Prostate gland (tissue), 2 donors: ENCODE measurements at places on chromosomes 13 and 19. TPM values are rescaled to one million over a fixed set of nuclear protein-coding genes. Genes with fewer than 3 reads are reported as not detected.
A peak's percentile ranks its signal among the peaks of the same experiment; 100 is the strongest.

The ZNF17 gene
- total RNA-seq: 10.8 TPM

The TMEM150B gene
- not detected for total RNA-seq

The LILRA1 gene
- total RNA-seq: 1.7 TPM

- peak overlapping the region; percentile 18 for H3K4me3 ChIP-seq
- H3K4me1 ChIP-seq: no peaks in the 10 kb centered on the region
- H3K27ac ChIP-seq: no peak overlapping the region
- H3K36me3 ChIP-seq: no peaks in the 10 kb centered on the region
- no peak for DNase-seq
Observed at GRCh38 chr19:41521931-41522555, 53.9 kb upstream of the CEACAM21 start.

DNA sequence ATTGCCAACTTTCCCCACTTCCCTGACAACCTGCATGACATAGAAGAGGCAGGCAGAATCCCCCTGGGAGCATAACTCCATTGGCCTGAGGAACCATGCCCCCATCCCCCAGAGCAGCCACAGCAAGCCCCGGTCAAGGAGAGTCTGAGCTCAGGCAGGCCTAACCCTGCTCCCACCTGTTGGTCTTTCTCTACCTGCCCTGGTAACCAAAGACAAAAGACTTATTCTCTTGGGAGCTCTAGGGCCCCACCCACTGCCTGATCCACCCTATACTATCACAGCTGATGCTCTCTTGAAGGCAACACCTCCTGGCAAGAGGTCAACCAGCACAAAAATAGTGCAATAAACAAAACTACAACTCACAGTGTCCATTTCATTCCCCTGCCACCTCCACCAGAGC lies 59.3 kb downstream of the TNFSF13B start:
- H3K4me3 ChIP-seq: no peak overlapping the region
- no peaks in the 10 kb centered on the region for H3K36me3 ChIP-seq
- no peaks in the 10 kb centered on the region for H3K27me3 ChIP-seq
- DNase-seq: no peak

- DNase-seq: peak; percentile 89
- H3K27me3 ChIP-seq: no peaks in the 10 kb centered on the region
- H3K36me3 ChIP-seq: no peaks in the 10 kb centered on the region
- H3K4me1 ChIP-seq: peaks cover 7% of the 10 kb centered on the region
Observed at GRCh38 chr19:54431255-54431838, 16.1 kb downstream of the TTYH1 start.

DNA sequence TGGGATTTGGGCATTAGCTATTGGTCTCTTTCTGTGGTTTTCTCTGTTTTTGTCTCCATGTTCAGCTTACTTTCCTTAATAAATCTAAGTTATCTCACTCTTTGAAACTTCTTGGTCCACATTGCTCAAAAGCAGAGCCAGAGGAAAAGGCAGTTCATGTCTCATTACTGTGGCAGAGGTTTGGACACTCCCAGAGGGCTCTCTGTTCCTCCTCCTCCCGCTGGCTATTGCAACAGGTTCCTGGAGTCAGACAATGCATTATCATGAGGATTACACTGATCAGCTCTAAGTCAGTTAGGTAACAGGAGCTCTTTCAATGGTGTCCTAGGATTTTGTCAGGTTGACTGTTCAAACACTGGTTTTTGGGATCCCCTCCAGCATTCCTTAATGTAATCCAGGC lies 298.8 kb downstream of the NDFIP2 start:
- H3K36me3 ChIP-seq: no peaks in the 10 kb centered on the region
- H3K27ac ChIP-seq: no peak overlapping the region
- H3K4me3 ChIP-seq: no peak overlapping the region
- H3K4me1 ChIP-seq: no peaks in the 10 kb centered on the region
- H3K27me3 ChIP-seq: no peaks in the 10 kb centered on the region

GRCh38 chr13:74158571-74159352 lies 24.6 kb upstream of the KLF12 start:
- H3K27ac ChIP-seq: no peak overlapping the region
- no peaks in the 10 kb centered on the region for H3K27me3 ChIP-seq
- H3K4me1 ChIP-seq: no peaks in the 10 kb centered on the region
- DNase-seq: no peak
- H3K36me3 ChIP-seq: no peaks in the 10 kb centered on the region

- H3K4me1 ChIP-seq: no peaks in the 10 kb centered on the region
- peaks cover 2% of the 10 kb centered on the region for H3K27me3 ChIP-seq
- no peak overlapping the region for H3K4me3 ChIP-seq
Observed at GRCh38 chr13:67619351-67619994, 389.3 kb upstream of the PCDH9 start.

DNA sequence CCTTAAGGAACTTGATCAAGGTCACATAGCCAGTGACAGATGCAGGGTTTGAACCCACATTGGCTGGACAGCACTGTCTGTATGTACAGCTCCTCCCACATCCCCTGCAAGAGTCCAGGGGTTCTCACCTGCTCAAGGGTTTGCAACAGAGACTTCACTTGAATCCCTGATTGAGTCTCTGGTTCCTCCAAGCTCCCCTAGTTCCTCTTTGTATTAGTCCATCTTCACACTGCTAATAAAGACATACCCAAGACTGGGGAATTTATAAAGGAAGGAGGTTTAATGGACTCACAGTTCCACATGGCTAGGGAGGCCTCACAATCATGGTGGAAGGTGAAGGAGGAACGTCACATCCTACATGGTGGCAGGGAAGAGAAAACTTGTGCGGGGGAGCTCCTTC lies 72.8 kb upstream of the CLDN10 start:
- H3K4me3 ChIP-seq: no peak overlapping the region
- no peak overlapping the region for H3K27ac ChIP-seq
- no peaks in the 10 kb centered on the region for H3K27me3 ChIP-seq
- H3K4me1 ChIP-seq: no peaks in the 10 kb centered on the region
- no peak for DNase-seq

DNA sequence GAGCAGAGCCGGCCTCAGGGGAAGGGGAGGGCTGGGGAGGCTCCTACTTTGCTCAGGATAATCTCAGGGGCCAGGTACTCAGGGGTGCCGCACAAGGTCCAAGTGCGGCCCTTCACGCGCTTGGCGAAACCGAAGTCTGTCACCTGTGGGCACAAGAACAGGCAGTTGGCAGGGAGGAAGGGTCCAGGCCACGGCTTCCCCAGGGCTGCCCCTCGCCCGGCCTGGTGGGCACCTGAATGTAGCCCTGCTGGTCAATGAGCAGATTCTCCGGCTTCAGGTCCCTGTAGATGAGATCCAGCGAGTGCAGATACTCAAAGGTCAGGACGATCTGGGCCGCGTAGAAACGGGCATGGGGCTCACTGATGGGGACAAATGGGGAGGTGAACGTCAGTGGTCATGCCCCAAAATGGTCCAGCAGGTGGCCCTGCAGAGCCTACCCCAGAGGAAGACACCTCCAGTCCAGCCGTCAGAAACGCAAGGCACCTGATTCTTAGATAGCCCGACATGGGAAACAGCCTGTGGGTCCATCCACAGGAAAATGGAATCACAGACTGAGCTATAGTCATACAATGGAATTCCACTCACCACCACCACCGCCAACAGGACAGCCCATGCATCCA lies 7.1 kb upstream of the SAMD1 start:
- DNase-seq: no peak
- H3K27me3 ChIP-seq: no peaks in the 10 kb centered on the region
- no peak overlapping the region for H3K4me3 ChIP-seq
- no peak overlapping the region for H3K27ac ChIP-seq
- H3K36me3 ChIP-seq: peaks cover 11% of the 10 kb centered on the region

GRCh38 chr19:33432446-33433170 lies 59.1 kb downstream of the CEBPG start:
- peaks cover 13% of the 10 kb centered on the region for H3K4me1 ChIP-seq
- no peak overlapping the region for H3K27ac ChIP-seq
- DNase-seq: no peak
- H3K36me3 ChIP-seq: no peaks in the 10 kb centered on the region
- no peak overlapping the region for H3K4me3 ChIP-seq

GRCh38 chr13:101486708-101487437 lies 34.4 kb downstream of the ITGBL1 start:
- H3K4me3 ChIP-seq: no peak overlapping the region
- no peak for DNase-seq
- H3K4me1 ChIP-seq: no peaks in the 10 kb centered on the region

DNA sequence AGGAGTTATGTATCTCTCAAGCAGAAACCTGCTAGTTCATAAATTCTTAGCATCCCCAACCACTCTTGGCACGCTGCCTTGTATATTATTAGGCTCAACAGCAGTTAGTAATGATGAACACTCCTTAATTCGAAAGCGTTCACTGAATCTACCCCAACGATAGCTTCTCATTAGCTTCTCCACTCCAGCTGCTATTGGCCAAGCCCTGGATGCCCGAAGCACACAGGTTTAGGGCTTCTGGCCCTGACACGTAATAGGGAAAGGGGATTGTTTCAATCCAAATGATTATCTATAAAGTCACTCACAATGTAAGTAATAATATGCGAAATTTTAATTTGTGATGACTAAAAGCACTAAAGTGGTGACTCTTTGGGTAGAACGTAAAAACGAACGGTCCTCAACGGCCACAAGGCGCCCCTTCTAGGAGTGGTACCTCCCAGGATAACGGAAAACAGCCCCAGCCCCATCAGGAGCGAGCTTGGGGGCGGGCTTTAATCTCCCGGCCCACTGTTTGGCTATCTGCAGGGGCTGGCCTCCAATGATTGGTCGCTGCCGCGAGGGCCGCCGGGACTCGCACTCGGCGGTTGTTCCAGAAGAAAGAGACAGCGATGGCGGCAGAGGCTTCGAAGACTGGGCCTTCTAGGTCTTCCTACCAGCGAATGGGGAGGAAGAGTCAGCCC lies at the start of gene RNF17:
TSS of gene RNF17 (plus strand) at position 574 of the 680 bp plus-strand sequence. CDS start at position 609, 35 bp downstream.
- H3K27ac ChIP-seq: no peak within 1 kb of the TSS
- H3K27me3 ChIP-seq: no peaks in the 10 kb centered on the region
- DNase-seq: no peak
- no peaks in the 10 kb centered on the region for H3K36me3 ChIP-seq
- no peak within 1 kb of the TSS for H3K4me3 ChIP-seq

DNA sequence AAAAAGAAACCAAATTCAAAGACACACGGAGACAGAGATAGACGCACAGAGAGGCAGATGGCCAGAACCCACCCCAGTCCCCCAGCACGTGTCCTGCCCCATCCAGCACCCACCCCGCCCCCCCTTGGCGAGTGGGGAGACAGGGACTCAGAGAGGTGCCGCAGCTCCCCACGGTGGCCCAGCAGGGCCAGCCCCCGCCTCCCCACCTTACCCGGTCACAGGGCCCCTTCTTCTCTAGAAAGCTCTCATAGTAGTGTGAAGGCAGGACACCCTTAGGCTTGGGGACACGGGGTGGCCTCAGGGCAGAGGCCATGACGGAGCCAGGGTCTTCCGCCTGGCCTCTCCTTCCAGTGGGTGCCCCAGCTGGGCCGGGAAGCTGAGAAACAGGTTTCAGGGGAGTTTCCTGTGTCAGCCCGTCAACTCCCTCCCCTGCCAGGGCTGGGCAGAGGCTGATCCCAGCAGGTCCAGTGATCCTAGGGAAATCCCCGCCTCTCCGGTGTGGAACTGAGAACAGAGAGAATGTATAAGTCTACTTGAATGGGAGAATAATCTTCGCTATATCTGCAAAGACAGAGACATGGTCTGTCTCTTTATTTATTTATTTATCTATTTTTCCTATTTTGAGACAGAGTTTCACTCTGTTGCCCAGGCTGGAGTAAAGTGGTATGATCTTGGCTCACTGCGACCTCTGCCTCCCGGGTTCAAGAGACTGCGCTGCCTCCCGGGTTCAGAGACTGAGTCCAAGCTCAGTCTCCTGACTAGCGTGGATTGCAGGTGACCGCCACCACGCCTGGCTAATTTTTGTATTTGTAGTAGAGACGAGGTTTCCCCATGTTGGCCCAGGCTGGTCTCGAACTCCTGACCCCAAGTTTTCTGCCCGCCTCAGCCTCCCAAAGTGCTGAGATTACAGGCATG lies at the start of gene STAP2:
TSS of gene STAP2 (minus strand) at position 387 of the 915 bp plus-strand sequence. CDS start at position 313, 74 bp downstream.
- peak within 1 kb of the TSS; percentile 94 for H3K27ac ChIP-seq
- no peaks in the 10 kb centered on the region for H3K36me3 ChIP-seq
- H3K4me3 ChIP-seq: peak within 1 kb of the TSS; percentile 39
- H3K4me1 ChIP-seq: no peaks in the 10 kb centered on the region
- H3K27me3 ChIP-seq: no peaks in the 10 kb centered on the region

- H3K36me3 ChIP-seq: no peaks in the 10 kb centered on the region
- peak; percentile 29 for DNase-seq
- peaks cover 4% of the 10 kb centered on the region for H3K4me1 ChIP-seq
- no peak overlapping the region for H3K4me3 ChIP-seq
- H3K27ac ChIP-seq: no peak overlapping the region
Observed at GRCh38 chr19:19021115-19021514, 12.2 kb downstream of the SUGP2 start.

- DNase-seq: no peak
- no peaks in the 10 kb centered on the region for H3K36me3 ChIP-seq
- no peaks in the 10 kb centered on the region for H3K4me1 ChIP-seq
- H3K27me3 ChIP-seq: no peaks in the 10 kb centered on the region
- H3K4me3 ChIP-seq: no peak overlapping the region
- H3K27ac ChIP-seq: no peak overlapping the region
Observed at GRCh38 chr19:15101479-15102082, 5.6 kb upstream of the SYDE1 start.

DNA sequence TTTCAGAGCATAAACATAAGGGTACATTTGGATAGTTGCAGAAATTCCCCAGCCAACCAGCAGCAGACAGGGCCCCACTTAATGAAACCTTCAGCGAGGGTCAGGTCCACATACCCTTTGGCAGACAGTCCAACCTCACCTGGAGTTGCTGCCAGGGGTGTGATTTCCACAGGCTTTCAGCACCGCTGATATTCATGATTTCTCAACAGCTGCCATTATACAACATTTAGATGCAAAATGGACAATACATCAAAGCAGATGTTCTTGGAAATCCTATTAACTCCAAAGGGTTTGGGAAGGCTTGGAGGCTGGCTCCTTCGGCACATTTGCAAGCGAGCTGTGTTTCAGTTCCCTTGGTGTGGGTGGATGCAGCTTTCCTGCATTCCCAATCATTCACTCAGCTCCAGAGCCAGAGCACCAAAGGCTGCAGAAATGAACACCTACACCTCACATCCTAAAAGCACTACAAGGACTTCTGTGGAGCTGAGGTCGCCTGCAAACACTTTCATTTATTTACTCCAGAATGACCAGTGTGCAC lies 147.2 kb upstream of the VSTM2B start:
- no peak overlapping the region for H3K4me3 ChIP-seq
- no peaks in the 10 kb centered on the region for H3K27me3 ChIP-seq
- no peak for DNase-seq
- H3K27ac ChIP-seq: no peak overlapping the region
- H3K4me1 ChIP-seq: no peaks in the 10 kb centered on the region

DNA sequence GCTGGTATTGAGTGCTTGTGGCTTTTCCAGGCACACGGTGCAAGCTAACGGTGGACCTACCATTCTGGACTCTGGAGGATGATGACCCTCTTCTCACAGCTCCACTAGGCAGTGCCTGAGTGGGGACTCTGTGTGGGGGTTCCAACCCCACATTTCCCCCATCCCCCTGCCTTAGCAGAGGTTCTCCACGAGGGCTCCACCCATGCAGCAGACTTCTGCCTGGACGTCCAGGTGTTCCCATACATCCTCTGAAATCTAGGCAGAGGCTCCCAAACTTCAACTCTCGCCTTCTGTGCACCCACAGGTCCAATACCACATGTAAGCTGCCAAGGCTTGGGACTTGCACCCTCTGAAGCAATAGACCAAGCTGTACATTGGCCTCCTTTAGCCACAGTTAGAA lies 25.3 kb upstream of the ZSCAN18 start:
- no peak for DNase-seq
- H3K27ac ChIP-seq: no peak overlapping the region

- H3K36me3 ChIP-seq: no peaks in the 10 kb centered on the region
- no peaks in the 10 kb centered on the region for H3K27me3 ChIP-seq
- no peak overlapping the region for H3K4me3 ChIP-seq
- DNase-seq: no peak
- no peak overlapping the region for H3K27ac ChIP-seq
- H3K4me1 ChIP-seq: no peaks in the 10 kb centered on the region
Observed at GRCh38 chr13:33976965-33977364, 159.0 kb downstream of the RFC3 start.
